ENCODE measurements at places on chromosomes 7 and 10.

GRCh38 chr7:49294611-49295010, 370.3 kb downstream of the CDC14C start:
- DNase-seq: no peak

GRCh38 chr10:95304976-95305375, 14.2 kb upstream of the PDLIM1 start:
- DNase-seq: no peak

DNA sequence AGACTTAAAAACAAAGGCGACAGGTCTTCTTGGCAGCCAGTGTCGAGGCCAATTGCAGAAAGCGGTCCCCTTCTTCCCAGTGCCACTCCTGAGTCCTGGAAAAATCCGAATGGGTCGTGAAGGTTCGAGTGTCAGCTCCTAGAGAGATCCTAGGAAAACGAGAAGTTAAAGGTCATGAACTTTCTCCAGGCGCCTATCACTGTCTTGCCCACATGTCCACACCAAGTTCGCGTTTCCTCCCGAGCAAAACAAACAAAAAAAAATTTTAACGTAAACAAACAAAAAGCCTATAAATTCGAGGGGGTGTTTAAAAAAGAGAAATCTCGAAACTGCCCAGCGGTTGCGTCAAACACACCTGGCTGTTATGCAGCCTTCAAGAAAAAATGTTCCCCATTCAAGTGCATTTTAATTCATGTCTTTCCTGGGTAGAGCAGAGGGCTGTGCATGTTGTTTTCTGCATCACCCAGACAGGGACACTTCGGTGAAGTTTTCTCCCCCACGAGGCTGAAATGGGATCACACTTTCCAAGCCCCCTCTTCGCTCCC, 1.5 kb downstream of the ARHGAP21 start:
- no peak for DNase-seq

DNA sequence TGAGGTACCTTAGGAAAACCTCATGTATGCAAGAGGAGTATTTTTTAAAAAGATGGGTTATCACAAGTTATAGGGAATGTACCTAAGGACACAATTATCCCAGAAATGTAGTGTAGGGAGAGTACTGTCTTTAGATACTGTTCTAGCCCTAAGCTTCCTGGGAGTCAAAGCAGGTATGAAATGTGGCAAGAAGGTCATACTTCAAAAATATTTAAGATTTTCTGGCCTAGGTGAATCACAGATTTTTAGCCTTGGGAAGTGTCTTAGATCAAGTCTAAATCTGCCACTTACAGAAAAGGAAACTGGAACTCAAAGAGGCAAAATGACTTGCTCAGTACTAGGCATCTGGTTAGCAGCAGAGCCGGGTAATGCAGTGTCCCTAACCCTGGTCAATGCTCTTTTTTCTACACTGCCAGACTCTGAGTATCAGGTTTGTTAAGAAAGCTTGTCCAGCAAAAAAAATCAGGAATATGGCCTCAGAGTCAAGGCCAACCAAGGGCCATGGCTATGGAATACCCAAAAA, 13.9 kb downstream of the PIK3AP1 start:
- DNase-seq: no peak

DNA sequence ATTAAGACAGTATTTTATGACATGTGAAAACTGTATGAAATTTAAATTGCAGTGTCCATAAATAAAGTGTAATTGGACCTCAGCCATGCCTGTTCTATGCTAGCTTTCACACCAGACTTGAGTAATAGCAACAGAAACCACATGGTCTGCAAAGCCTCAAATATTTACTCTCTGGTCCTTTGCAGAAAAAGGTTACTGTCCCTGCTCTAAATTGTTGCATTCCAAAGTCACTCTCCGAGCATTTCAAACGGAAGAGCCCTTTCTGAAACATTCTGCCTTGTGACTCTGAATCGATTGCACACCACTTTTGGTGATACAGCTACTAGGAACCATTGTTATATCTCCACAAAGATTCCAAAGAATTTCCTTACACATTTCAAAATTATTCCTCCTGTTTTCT, 81.0 kb upstream of the STK17A start:
- no peak for DNase-seq

GRCh38 chr7:147796581-147796980, 794.0 kb upstream of the C7orf33 start:
- no peak for DNase-seq

DNA sequence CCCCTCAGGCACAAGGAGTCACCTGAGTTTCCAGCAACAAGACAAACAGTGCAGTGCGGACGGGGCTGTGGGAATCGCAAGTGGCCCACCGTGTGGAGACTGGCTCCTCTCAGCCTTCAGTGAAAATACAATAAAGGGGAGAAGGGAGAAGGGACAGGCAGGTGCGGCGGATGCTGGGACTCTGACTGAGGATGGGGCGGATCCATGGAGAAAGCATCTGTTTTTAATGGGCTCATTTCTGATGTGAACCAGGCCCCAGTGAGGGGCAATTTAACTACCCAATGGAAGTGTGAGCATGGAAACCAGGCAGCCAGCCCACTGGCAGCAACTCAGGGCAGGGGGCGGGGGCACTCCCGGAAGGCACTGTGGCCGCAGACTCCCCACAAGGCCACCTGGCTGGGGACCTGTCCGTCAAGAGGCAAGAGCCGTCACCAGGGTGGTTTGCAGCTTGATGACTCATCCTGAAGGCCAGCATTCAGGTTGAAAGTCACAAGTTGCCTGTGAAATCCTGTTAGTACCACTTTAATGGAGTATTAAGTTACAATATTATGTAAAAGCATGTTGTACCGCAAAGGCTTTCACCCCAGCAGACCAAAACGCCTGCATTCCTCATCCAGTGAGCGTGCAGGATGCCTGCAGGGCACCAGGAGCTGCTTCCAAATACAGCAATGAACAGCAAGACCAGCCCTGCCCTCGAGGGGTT, 476.4 kb downstream of the PTPRN2 start:
- no peak for DNase-seq

DNA sequence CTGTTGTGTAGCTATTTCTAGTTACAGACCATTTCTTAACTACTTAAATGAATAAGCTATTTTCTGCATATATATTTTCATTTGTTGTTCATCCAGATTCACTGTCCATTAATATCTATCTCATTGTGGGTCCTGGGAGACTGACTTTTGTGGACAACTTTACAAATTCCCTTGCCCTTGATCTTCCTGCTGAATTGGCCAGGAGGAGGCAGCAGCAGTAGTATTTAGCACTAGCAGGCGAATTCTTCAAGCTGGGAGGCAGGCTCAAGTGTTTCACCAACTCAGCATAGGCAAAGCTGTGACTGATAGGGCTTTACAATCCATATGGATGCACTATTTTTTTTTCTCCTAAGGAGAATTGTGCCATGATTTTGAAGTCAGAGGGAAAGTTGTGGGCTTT, 461.0 kb upstream of the NRG3 start:
- no peak for DNase-seq

DNA sequence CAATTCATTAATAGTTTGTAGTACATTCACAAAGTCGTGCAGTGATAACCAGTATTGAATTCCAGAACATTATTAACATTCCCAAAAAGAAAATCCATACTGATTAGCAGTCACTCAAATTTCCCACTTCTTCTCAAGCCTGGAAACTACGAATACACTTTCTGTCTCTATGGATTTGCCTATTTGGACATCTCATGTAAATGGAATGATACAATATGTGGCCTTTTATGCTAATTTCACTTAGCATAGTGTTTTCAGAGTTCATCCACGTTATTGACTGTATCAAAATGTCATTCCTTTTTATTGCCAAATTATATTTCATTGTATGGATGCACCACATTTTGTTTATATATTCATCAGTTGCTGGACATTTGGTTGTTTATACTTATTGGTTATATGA, 78.8 kb downstream of the STK31 start:
- DNase-seq: no peak

- no peak for DNase-seq
Measured at GRCh38 chr7:37286454-37286832, 162.2 kb downstream of the ELMO1 start.

DNA sequence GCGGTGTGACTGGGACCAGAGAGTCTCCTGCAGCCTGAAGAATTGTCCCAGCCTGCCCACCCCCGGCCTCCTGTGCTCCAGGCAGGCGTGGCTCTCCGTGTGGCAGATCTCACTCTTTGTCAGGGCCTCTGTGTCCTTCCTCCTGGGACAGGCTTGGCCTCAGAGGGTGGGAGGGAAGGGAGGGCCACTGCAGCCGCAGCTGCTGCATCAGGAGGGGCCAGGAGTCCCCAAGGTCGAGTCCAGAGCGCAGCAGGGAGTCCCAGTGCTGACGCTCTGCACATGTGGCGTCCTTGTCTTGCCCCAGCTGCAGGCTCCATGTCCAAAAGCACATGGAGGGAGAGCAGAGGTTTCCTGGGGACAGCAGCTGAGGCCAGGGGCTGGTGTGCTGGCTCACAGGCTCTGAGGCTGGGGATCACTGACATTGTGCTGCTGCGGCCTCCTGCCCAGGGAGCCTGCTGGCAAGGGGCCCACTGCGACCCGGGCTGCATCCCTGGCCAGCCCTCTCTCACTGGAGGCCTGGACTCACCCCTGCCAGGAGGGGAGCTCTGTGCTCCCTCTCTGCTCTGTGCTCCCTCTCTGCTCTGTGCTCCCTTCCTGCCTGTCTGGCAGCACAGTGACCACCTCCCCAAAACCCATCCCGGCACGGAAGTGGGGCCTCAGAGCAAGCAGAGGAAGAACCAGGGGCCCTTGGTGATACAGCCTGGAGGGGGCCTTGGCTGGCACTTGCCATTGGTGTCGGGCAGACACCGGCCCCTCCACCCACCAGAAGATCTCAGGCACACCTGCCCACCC, 114.6 kb upstream of the RET start:
- no peak for DNase-seq

DNA sequence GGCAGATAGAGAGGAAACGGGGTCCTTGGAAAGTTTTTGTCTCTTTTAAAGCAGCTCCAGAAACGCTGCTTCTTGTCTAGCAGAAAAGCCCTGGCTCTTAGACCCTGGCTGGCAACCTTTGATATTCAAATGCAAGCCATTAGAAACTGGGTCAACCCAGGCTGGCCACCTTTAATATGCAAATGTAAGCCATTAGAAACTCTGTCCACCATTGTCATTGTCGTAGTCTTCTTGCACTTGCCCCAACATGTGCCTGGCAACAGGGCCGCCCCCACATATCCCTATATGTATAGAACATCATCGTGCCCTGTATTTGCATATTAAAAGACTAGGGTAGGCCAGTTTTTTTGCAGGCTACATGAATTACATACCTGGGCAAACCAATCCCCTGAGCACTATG, 621.3 kb upstream of the DPP6 start:
- DNase-seq: no peak

All from stimulated activated CD8-positive, alpha-beta memory T cell treated with anti-CD3 and anti-CD28 coated beads, Interleukin-12 subunit alpha, Interleukin-12 subunit beta, amount 100 ng/mL, for 4 hours (primary cell).